Stimulated activated CD4-positive, alpha-beta T cell treated with anti-CD3 and anti-CD28 coated beads, Interleukin-15, amount 100 ng/mL, for 24 hours (primary cell): ENCODE measurements at places on chromosomes 7 and 10.

DNA sequence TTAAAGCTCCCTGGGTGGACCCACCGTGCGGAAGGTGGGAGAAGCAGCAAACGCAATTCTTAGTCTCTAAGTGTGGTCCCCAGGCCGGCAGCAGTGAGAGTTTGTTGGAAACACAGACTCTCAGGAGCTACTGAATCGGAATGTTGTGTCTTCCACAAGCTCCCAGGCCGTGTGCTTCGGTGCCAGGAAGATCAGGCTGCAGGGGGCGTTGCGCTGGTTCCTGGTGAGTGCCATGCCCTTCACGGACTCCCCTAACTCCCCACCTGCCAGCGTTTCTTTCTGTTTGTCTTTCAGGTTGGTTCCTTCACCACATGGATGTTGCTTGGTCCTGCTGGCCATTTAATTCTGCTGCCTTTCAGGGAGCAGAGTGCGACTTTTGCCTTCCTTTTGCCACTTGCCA, 91.2 kb upstream of the PITRM1 start:
- DNase-seq = no peak

DNA sequence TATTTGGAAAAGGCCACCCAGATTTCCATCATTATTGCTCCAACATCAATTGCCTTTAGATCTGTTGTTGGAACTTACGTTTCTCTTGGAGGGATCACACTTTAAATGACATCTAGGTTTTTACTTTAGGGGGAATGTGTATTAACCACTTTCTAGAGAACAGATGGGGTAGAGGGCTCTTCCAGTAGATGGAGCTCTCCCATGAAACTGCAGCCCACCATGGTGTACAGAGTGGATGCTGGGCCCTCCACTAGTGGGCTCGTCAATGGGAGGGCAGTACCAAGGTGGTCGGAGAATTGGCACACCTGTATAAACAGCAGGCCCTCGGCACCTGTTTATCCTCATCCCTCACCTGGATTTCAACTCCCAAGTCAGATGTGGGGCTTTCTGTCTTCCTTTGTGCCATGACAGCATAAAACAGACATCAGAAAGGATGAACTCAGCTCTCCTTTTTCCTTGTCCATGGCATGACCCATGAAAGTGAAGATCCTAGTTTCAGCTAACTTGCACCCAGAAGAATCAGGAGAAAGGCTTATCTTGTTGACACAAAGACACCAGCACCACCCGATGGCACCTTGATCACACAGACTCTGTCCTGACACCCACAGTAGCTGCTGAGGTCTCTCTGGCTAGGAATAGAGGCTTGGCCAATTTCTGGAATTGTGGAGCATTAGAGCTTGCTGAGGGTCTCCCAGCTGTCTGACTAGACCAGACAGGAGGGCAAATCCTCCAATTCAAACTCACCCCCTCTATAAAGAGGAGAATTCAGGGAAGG, 150.5 kb downstream of the CYP26A1 start:
- no peak for DNase-seq

GRCh38 chr10:70890917-70891431, 2.6 kb upstream of the PCBD1 start:
- DNase-seq = no peak

DNA sequence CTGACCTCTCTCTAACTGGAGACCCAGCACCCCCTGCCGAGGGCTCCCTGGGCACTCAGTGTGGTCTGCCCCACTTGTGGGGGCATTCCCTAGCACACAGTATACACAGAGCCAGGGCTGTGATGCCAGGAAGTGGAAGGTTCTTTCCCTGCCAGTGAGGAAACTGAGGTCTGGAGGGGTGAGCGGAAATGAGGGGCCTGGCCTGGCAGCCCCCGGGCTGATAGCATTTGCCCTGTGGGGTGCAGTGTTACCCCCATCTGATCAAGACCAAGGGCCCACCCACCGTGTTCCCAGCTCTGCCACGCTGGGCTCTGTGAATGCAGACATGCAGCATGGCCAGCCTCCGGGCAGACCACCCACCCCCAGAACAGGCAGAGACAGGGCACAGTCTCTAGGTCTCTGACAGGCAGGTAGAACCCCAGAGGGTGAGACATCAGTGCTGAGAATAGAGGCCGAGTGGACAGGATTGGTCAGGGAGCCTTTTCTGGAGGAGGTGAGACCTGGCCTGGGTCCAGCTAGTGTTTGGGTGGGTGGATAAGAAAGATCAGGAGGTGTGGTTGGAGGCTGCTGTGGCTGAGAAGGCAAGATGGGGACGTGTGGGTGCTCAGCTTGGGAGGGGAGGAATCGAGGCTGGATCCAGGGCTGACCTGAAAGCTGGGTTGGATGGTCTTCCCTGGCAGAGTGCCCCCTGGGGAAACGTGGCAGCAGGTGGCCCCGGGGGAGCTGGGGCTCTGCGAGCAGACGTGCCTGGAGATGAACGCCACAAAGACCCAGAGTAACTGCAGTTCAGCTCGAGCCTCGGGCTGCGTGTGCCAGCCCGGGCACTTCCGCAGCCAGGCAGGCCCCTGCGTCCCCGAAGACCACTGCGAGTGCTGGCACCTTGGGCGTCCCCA, 10.8 kb upstream of the ZNF862 start:
- no peak for DNase-seq

DNA sequence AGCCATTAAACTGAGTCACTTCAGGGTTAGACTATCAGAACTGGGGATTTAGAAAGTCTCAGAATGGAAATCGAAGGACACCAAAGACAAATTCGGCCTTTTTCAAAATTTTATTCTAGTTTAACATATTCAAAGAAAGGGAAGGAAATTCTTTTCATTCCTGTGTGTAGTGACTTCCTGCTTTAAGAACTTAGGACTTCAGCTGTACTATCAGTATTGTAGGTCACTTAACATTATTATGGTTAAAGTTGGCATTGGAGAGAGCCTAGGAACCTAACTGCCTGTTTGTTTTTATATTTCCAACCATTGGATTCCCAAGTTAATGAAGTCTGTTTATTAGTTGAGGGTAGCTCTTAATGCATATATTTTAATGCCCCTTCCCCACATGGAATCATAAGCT, 63.7 kb downstream of the PTEN start:
- DNase-seq = no peak

GRCh38 chr10:103476046-103476768, 2.8 kb downstream of the CALHM3 start:
- DNase-seq = no peak

- DNase-seq = no peak
These were observed 203.0 kb downstream of the HIBADH start for GRCh38 chr7:27459731-27460053.

- DNase-seq = no peak
These were observed 218.2 kb downstream of the ANK3 start for GRCh38 chr10:60171436-60172013.

- DNase-seq = no peak
These were observed 176.5 kb downstream of the GFRA1 start for GRCh38 chr10:116096526-116096925.

GRCh38 chr10:74081192-74081803, 69.3 kb downstream of the AP3M1 start:
- peak; percentile 52 for DNase-seq

DNA sequence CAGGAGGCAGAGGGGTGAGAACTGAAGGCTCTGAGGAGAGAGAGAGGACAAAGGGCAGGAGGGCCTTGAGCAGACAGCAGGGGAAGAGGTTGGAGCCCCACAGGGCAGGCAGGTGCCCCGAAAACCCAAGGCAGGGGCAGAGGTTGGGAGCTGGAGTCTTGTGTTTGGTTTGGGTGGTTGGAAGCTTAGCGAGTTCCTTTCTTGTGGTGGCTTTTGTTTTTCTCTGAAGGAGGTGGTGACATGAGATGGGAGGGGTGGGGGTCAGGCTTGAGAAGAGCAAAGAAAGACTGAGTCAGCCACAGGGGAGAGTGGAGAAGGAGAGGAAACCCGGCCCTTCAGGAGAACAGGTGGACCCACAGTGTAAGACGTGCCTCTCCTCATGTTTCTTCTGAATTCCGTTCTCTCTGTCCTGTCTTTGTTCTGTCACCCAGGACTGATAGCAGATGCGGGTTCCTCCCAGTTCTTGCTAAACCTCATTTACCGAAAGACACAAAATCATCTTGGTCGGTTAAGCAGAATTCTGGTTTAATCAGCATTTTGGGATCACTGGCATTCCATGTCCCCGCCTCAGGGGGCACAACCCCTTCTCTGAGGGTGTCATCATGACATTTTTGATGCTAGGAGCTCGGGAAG, 95.3 kb downstream of the INSYN2A start:
- DNase-seq = no peak
